Activated naive CD8-positive, alpha-beta T cell treated with anti-CD3 and anti-CD28 coated beads, Interleukin-2, amount 50 U/mL, for 24 hours (primary cell): ENCODE measurements at places on chromosomes 11 and 22.

DNA sequence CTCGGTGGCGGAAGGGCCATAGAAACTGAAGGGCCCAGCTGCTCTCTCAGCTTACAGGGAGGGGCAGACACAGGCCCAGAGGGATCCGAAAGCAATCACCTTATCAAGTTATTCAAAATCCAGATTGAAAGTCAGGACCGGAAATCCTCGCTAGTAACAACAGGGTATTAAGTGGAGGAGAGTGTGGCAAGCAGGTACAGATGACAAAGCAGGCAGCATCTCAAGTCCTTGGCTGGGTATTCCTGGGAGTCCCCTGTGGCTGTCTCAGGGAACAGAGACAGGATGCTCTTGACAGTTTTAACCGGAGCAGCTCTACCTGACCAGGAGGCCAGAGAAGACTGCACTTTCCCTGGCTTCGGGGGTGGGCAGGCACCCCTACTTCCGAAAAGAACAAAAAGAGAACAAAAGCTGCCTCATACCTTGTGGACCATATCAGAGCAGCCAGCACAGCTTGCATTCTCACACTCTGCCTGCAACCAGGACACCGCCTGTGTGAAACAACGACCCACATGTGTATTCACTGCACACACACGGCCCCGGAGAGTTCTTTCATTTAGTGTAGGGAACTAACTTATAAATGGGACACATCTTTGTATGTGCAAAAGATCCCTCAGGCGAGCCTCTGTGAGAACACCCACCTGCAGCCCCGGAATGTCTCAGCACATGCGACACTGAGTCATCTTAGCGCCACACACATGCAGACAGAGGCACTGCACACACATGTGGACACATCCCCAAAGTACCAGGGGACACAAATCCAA lies 78.3 kb downstream of the MICAL3 start:
- H3K27me3 ChIP-seq = no peaks in the 10 kb centered on the region
- no peak for DNase-seq
- peaks cover 17% of the 10 kb centered on the region for H3K4me1 ChIP-seq
- H3K36me3 ChIP-seq = no peaks in the 10 kb centered on the region

DNA sequence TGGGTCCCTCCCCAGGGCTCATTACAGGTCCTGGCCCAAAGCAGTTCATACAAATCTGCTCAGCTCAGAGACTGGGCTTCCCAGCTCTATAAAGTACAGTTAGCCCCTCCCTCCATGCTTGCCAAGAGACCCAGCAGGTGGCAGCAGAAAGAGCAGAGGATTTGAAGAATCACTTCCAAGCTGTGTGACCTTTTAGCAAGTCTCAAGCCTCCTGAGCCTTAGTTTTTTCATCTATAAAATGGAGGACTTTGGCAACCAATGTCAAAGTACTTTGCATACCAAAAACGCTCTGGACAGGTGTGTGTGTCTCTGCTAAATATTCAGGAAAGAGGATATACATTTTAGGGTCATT lies 26.6 kb downstream of the RELT start:
- H3K36me3 ChIP-seq = peaks cover 3% of the 10 kb centered on the region
- DNase-seq = no peak
- no peaks in the 10 kb centered on the region for H3K27me3 ChIP-seq
- peaks cover 3% of the 10 kb centered on the region for H3K4me1 ChIP-seq

GRCh38 chr11:69010964-69011623 lies 2.0 kb downstream of the MRGPRF start:
- peak; percentile 54 for DNase-seq
- H3K4me3 ChIP-seq = no peak overlapping the region
- peaks cover 2% of the 10 kb centered on the region for H3K4me1 ChIP-seq

DNA sequence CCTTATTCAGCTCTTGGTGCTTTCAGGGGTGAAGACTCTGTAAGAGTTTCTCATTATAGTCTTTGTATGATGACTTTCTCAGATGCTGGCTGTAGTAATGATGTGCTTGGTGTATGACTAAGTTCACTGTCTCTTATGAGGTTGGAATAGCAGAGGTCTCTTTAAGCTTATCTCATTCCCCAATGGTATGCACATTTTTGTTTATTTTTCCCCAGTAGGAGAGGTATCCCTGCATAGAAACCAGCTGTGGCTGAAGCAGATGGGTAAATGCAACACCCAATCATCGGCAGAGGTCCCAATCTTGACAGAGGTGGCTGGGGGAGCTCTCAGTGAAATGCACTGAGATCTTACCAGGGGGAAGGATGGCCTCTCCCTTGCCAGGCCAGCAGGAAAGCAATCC lies 34.6 kb downstream of the BBOX1 start:
- H3K27me3 ChIP-seq = no peaks in the 10 kb centered on the region
- no peak overlapping the region for H3K4me3 ChIP-seq
- H3K36me3 ChIP-seq = no peaks in the 10 kb centered on the region
- DNase-seq = no peak

DNA sequence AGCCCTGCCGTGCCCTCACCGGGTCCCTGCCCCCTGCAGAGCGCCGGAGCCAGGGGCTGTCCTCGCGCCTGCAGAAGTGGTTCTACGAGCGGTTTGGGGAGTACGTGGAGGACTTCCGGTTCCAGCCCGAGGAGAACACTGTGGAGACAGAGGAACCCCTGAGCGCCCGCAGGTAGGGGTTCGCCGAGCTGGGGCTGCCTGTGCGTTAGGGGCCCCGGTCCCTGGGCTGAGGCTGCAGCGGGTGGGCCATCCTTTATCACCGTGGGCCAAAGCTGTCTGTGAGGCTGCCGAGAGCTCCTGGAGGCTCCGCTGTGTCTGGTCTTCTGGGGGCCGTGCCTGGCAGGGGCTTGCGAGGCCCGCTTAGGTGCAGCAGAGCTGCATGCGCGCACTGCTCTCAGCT lies 42.8 kb downstream of the GRAMD4 start:
- no peak for DNase-seq
- no peaks in the 10 kb centered on the region for H3K27me3 ChIP-seq
- H3K36me3 ChIP-seq = peaks cover 3% of the 10 kb centered on the region
- no peak overlapping the region for H3K4me3 ChIP-seq
- H3K4me1 ChIP-seq = peaks cover 22% of the 10 kb centered on the region

DNA sequence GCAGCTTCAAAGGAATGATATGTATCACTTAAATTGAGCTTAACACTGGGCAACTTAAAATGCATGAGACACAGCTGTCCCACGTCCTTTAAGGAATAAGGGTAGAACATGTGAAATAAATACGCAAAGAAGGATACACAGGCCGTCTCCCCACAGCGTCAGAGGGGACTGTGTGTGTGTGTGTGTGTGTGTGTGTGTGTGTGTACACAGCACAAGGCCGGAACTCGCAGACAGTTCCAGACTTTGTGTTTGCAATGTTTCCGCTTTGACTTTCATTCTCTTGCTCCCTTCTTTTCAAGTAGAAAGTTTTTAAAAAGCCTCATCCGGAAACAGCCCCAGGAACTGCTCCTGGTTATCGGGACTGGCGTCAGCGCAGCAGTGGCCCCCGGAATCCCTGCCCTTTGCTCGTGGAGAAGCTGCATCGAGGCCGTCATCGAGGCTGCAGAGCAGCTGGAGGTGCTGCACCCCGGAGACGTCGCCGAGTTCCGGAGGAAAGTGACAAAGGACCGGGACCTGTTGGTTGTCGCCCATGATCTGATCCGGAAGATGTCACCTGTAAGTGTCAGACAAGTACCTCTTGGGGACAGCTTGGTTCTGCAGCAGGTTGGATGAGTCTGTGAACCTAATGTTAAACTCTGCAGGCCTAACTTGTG lies 13.3 kb downstream of the FAM118A start:
- no peak overlapping the region for H3K27ac ChIP-seq
- H3K4me1 ChIP-seq = peaks cover 40% of the 10 kb centered on the region
- H3K4me3 ChIP-seq = no peak overlapping the region
- peaks cover 18% of the 10 kb centered on the region for H3K36me3 ChIP-seq
- no peak for DNase-seq

DNA sequence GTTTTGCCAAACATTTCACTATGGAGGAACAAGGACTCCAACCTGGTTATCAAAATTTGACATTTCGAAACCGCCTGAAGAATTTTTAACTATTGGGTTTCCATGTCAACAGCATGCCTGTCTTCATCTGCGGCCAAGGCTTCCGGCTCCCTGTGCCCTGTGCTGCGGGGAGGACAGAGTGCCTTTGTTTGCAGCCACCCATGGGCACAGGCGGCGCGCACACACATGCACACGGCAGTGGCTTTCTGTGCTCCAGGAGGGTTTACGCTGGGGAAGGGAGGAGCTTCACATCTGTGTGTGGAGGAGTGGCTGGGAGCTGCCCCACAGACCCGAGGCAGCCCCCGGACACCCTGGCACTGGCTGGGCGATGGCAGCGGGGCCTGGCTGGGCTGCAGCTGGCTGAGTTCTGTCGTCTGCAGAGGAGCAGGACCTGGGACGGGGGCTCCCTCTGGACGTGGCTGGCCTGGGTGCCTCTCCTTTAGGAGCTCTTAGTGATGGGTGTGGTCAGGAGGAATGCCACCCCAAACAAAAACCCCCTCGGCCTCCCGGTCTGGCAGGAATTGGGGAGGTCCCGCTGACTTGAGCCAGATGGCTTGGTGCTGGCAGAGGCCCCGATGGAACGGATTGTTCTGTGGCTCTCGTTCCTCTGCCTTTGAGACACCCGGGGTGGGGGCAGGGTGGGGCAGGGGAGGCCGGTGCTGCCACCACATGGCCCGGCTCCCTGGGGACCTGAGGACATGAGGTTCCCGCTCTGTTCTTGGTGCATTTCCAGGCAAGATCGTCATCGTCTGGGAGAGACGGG lies 1290.9 kb downstream of the BRD1 start:
- H3K4me1 ChIP-seq = no peaks in the 10 kb centered on the region
- H3K36me3 ChIP-seq = no peaks in the 10 kb centered on the region
- no peak for DNase-seq
- no peak overlapping the region for H3K4me3 ChIP-seq
- no peaks in the 10 kb centered on the region for H3K27me3 ChIP-seq

DNA sequence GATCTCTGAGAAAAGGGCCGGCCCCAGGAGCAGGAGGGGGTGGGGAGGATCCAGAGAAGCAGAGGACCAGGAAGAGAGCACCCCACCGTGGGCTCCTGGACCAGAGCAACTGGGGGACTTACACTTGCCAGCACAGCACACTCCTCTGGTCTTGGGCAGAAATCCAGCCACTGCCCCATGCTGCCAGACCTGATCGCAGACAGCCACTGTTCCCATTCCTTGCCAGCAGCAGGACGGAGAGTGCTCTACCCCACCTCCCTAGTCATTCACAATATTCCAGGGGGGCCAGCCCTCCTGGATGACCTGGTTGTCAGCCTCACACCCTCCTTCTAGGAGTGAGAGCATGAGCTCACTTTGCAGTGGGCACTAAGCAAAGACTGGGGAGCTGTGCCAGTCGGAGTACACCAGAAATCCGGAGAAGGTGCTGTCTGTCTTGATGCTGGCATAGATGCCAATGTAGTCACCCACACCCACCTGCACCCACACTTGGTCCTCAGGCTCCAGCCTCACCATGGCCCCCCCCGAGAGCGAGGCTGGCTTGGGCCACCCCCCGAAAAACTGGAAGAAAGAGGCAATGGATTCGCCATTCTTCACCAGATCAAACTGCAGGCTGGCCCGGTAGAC lies 1.6 kb downstream of the C1QTNF5 start:
- peaks cover 31% of the 10 kb centered on the region for H3K27me3 ChIP-seq
- peaks cover 27% of the 10 kb centered on the region for H3K4me1 ChIP-seq
- peaks cover 7% of the 10 kb centered on the region for H3K36me3 ChIP-seq
- DNase-seq = no peak
- H3K27ac ChIP-seq = no peak overlapping the region

GRCh38 chr11:59151761-59152160 lies 9.1 kb downstream of the FAM111A start:
- peaks cover 43% of the 10 kb centered on the region for H3K4me1 ChIP-seq
- peaks cover 55% of the 10 kb centered on the region for H3K36me3 ChIP-seq
- no peaks in the 10 kb centered on the region for H3K27me3 ChIP-seq
- no peak for DNase-seq
- peak overlapping the region; percentile 82 for H3K27ac ChIP-seq

GRCh38 chr11:64916040-64916774 lies 802 bp downstream of the ATG2A start:
- H3K4me3 ChIP-seq = peak overlapping the region; percentile 90
- peak overlapping the region; percentile 85 for H3K27ac ChIP-seq
- H3K36me3 ChIP-seq = peaks cover 4% of the 10 kb centered on the region
- DNase-seq = peak; percentile 38
- peaks cover 22% of the 10 kb centered on the region for H3K4me1 ChIP-seq

DNA sequence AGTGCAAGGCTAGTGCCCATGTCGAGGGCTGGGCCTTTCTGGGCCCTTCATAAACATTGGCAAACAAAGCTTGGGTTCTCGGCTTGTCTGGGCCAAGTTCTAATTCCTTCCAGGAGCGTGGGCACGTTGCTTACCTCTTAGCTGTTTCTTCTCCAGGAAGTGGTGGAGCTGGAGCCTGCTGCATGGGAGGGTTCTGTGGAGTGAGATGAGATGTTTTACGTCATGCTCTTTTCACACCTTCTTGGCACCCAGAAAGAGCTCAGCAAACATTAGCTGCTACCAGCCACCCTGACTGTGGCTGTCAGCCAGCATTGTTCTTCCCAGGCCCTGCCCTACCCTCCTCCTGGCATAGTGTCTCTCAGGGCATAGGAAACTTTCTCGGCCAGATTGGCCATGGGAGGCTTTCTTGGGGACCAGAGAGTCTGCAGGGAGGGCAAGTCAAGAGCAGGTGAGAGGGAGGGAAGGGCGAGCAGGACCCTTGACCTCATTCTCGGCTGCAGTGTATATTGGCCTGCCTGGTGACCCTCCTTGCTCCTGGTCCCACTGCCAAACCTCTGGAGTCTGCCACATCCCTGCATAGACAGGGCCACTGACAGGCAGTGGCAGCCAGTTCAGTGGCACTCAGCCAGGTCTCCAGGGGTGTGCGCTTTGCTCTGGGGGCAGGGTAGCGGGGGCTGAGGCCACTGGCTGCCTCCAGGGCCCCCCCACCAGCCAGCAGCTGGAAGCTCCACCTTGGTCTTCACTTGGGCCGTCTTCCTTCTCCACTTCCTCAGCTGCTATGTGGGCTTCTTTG lies 98.8 kb downstream of the BCR start:
- H3K36me3 ChIP-seq = no peaks in the 10 kb centered on the region
- H3K27ac ChIP-seq = peak overlapping the region; percentile 27
- no peaks in the 10 kb centered on the region for H3K27me3 ChIP-seq
- DNase-seq = no peak
- peaks cover 40% of the 10 kb centered on the region for H3K4me1 ChIP-seq
- H3K4me3 ChIP-seq = no peak overlapping the region

GRCh38 chr11:72720047-72720446 lies 32.2 kb downstream of the ARAP1 start:
- H3K27me3 ChIP-seq = no peaks in the 10 kb centered on the region
- H3K36me3 ChIP-seq = peaks cover 3% of the 10 kb centered on the region
- peak overlapping the region; percentile 100 for H3K4me3 ChIP-seq
